ENCODE measurements at places on chromosomes 3 and 15. TPM values are rescaled to one million over a fixed set of nuclear protein-coding genes. Genes with fewer than 3 reads are reported as not detected.

Gene CHRNA5
- 5.5 TPM for polyA plus RNA-seq

Gene CLDN18
- polyA plus RNA-seq, result 3.6 TPM

Gene CDV3
- 126 TPM for polyA plus RNA-seq

Gene OR5K2
- 0.41 TPM for polyA plus RNA-seq

Gene OIP5
- polyA plus RNA-seq, result 9.0 TPM

Gene CAMK2N2
- polyA plus RNA-seq, result 0.19 TPM

Measured in renal pelvis (tissue), 12 donors.